Right ventricle myocardium superior (tissue), 1 donor: ENCODE measurements at places on chromosomes 1 and 21.
A peak's percentile ranks its signal among the peaks of the same experiment; 100 is the strongest.

GRCh38 chr1:61224609-61225008, 142.2 kb downstream of the NFIA start:
- no peak for DNase-seq

GRCh38 chr21:29496337-29496736, 197.6 kb downstream of the BACH1 start:
- DNase-seq = no peak

- DNase-seq = no peak
Observed at GRCh38 chr21:34336756-34337391, 26.9 kb upstream of the KCNE2 start.

DNA sequence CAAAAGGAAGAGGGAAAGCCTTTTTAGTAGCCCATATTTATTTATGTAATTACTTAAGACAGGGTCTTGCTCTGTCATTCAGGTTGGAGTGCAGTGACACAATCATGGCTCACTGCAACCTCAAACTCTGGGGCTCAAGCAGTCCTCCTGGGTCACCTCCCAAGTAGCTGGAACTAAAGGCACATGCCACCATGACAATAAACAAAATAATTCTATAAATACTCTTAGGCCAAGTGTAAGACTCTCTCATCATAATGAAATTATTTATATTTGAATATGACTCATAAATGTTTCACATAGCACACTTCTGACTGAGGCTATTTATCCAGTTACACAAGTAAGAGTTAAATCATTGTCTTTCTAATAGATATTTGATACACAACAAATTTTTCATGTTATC, 314.7 kb downstream of the AMY1C start:
- DNase-seq = no peak

- no peak for DNase-seq
Observed at GRCh38 chr1:65493802-65494201, 73.3 kb downstream of the LEPR start.

DNA sequence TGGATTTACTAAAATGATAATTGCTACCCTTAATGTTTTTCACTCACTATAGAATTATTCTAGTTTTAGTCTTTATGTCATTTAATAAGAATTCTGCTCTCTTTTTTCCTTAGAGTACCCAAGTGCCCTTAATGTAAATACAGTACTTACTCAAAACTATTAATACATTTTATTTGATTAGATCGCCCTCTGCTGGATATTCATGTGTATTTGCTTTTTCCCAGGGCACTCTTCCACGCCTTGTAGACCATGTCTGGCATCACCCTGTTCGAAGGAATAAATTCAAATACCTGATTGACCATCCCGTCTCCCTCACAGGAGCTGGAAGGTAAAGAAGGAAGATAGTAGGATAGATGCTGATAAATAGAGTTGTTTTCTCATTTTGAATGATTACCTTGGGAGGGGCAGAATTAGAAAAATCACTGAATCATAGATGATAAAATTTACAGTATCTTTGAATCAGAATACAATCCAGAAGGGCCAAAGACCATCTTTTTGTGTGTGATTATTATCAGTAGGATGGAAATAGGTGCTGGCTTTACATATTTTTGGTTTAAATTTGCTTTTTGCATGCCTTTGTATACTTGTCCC, 4.1 kb downstream of the AXDND1 start:
- no peak for DNase-seq

- peak; percentile 58 for DNase-seq
Observed at GRCh38 chr1:154911691-154912550, 24.6 kb downstream of the PMVK start.

DNA sequence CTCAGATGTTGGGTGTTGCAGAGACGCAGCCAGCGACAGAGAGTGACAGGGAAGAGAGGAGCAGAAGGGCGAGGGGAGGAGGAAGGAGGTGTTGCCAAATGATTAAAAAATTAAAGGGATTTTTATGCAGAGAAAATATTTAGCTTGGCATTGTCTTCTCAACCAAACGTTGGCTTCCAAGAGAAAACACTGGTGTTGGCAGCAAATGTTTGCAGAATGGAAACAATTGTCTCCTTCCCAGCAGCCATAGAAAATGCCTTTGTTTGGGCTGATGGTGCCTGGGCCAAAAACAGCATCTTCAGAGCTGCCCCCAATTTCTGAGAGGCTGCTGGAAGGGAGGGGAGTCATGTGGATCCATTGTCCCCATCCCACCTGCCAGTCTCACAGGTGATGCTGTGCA, 29.7 kb upstream of the GRIK3 start:
- no peak for DNase-seq

- DNase-seq = no peak
Observed at GRCh38 chr1:34833711-34834110, 25.8 kb downstream of the SMIM12 start.

GRCh38 chr1:228373681-228374571, 32.7 kb downstream of the TRIM11 start:
- DNase-seq = peak; percentile 49

- no peak for DNase-seq
Observed at GRCh38 chr1:153805042-153805745, 30.0 kb downstream of the SLC27A3 start.

DNA sequence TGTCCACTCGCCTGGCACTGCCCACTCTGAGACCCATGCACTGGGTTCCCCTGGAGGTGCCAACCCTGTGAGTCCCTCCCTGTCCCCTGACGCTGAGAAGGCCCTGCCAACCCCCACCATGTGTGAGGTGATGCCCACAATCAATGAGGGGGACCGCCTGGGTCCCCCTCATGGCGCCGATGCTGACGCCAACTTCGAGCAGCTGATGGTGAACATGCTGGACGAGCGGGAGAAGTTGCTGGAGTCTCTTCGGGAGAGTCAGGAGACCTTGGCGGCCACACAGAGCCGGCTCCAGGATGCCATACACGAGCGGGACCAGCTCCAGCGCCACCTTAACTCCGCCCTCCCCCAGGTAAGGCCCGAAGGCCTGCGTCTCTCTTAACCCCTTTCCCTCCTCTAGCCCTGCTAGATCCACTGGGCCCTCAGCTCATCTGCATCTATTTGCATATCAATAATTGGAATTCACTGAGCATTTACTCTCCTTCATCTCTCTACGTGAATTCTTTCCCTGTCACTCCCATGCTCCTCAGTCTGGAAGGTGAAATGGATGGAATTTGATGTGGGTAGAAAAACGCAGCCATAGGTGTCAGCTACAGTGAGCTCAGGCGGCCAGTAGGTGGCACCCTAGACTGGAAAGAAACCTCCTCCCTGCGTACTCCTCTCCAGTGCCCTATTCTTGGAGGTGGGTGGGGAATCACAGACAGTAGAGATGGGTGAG, 12.8 kb downstream of the PPFIA4 start:
- DNase-seq = peak; percentile 88

DNA sequence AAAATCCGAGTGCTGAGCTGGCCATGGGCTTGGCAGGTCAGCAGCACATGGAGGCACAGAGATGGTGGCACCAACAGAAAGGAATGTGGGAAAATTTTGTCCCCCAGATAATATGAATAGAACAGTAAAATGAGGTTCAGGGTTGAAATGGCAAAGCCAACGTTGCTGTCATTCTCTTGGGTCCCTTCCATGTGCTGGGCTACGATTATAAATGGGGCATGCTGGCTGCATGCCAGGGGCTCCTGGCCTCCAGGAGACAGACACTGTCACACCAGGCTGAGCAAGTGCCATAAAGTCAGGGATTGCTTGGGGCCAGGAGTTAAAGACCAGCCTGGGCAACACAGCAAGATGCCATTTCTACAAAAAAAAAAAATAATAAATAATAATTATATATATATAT, 77.1 kb downstream of the TOMM20 start:
- peak; percentile 65 for DNase-seq

GRCh38 chr1:114344656-114345055, 166.3 kb downstream of the TRIM33 start:
- no peak for DNase-seq

DNA sequence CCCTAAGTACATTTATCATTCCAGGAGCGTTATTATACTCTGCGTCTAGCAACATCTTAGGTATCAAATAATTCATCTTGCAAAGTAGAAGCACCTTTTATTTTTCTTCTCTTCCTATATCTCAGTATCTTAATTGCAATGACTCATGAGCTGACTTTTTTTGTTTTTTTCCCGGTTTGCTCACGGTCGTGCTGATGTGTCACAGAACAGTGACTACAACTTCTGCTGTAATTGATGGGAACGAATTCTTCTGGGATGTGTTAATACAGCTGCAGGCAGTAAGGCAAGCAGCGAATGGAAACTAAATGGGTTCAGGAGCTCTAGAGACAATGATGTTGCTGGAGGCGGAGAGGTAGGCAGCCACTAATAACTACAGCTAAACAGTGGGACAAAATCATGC, 89.8 kb upstream of the TMPRSS15 start:
- no peak for DNase-seq

- DNase-seq = no peak
Observed at GRCh38 chr1:201253411-201253810, 29.9 kb upstream of the PKP1 start.

DNA sequence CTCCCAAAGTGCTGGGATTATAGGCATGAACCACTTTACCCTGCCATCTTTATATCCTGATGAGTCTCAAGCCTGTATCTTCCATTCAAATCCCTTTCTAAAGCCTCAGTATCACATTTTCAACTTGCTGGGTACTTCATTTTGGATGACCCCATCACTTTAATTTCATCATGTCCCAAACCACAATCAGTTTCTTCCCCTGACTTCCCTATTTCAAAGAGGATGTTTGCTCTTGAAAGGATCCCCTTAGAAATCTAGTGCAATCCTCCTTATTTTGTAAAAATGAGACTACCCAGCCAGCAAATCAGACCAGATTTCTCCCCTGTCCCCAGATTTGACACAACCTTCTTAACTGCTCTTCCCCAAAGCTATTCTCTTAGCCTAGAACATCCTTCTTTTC, 7.0 kb upstream of the TRIT1 start:
- DNase-seq = no peak

- no peak for DNase-seq
Observed at GRCh38 chr1:62389531-62389930, 47.3 kb upstream of the USP1 start.

DNA sequence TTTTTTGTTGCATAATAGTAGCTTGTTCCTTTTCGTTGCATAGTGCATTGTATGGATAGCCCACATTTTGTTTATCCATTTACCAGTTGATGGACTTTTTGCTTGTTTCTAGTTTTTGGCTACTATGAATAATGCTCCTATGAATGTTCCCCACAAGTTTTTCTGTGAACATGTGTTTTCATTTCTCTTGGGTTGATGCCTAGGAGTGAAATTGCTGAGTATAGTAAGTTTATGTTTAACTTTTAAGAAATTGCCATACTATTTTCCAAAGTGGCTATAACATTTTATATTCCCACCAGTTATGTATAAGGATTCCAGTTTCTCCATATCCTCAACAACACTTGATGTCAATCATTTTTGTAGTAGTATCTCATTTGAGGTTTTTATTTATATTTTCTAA, 84.8 kb upstream of the CACYBP start:
- no peak for DNase-seq

DNA sequence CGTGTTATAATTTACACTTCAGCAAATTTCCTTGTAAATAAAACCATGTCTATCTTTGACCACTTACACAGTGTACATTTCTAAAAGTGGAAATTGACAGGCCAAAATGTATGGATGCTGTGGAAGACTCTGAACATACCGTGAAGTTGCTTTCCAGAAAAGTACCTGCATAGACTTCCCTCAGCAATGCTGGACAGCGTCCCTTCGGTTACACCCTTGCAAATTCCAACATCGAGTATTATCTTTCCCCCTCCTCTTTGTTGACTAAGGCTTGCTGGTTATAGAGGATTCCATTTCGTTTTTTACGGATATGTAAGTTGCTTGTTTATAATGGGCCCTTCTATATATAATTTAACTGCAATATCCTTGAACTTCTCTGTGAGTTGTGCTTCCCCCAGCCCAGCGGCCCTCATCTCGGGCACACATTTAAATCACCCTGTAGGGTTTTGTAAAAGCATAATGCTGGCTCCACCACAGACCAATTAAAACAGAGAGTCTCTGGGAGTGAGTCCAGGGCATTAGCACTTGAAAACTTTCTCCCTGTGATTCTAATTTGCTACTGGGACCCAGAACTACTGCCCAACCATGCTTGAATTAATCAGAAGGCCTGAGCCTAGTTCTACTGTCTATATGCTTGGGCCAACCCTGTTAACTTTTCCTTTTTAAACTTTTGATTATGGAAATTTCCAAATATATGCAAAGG, 230.3 kb downstream of the GRIK3 start:
- no peak for DNase-seq

DNA sequence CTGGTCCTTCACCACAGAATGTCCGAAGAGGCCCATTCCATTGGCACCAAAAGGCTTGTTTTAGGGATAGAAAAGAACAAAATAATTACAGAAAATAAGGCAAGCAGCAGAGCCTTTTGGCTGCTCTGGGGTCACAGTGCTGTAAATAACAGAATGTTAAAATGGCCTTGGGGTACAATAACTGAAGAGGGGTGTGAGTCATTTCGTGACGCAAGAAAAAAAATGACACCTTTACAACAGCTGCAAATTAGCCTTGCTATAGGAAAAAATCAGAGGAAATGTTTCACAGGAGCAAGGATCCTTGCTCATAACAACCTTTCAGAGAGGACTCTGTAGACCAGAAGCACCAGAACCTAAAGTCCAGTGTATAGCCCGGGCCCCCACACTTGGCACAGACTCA, 483.4 kb downstream of the OMA1 start:
- DNase-seq = no peak

DNA sequence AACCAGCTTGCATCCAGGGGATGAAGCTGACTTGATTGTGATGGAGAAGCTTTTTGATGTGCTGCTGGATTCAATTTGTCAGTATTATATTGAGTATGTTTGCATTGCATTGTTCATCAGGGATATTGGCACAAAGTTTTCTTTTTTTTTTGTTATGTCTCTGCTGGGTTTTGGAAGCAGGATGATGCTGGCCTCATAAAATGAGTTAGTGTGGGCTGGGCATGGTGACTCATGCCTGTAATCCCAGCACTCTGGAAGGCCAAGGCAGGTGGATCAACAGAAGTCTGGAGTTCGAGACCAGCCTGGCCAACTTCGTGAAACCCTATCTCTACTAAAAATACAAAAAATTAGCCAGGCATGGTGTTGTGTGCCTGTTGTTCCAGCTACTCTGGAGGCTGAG, 8.6 kb downstream of the OR2L3 start:
- DNase-seq = no peak

DNA sequence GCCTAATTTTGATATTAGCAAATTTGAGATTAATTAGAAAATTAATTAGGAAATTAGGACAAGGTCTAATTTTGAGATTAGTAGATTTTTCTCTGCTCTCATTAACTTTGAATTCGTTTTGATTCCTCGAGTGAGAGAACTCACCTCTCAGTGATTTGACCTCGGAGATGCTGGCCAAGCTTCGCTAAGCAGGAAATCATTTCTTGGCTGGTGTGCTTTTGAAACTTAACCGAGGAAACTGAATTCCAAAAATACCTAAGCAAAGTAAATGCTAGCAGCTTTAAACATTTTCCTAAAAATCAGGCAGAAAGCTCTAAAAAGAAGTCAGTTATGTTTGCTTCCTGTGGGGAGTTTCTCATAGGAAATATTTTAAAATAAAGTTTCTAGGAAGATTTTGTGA, 34.9 kb downstream of the CDC14A start:
- DNase-seq = no peak
